ENCODE measurements at places on chromosomes 16 and 17.

GRCh38 chr17:11284811-11285210 lies 43.8 kb downstream of the SHISA6 start:
- no peak for DNase-seq

DNA sequence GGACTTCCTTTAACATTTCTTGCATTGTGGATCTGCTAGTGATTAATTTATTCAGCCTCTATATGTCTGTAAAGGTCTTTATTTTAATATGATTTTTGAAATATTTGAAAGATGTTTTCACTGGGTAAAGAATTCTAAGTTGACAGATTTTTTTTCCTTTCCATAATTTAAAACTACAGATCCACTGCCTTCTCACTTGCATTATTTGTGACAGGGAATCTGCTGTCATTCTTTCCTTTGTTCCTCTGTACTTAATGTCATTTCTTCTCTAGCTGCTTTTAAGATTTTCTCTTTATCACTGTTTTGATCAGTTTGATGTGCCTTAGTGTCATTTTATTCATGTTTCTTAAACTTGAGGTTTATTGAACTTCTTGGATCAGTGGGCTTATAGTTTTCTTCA lies 159.9 kb downstream of the CYB561 start:
- no peak for DNase-seq

DNA sequence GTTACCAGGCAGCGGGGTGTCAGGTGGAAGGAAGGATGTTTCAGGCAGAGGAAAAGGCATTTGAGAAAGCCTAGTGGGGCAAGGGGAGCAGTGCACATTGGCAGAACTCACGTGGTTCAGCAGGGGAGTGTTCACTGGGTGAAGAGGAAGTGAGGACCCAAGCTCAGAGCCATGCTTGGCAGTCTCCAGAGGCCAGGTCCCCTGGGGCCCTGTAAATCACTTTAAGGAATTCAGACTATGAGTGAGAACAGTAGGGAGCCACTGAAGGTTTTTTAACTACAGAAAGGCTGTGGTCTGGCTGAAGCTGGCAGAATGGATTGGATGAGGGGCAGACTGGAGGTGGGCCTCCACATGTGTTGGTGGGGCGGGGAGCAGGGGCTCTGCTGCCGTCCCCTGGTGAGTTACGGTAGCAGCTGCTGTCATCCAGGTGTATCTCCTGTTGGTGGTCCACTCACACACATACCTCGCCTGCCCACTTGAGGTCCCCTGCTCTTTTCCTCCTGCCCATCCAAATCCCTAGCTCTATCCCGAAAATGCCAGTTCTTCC lies 5.1 kb downstream of the CLEC16A start:
- no peak for DNase-seq

DNA sequence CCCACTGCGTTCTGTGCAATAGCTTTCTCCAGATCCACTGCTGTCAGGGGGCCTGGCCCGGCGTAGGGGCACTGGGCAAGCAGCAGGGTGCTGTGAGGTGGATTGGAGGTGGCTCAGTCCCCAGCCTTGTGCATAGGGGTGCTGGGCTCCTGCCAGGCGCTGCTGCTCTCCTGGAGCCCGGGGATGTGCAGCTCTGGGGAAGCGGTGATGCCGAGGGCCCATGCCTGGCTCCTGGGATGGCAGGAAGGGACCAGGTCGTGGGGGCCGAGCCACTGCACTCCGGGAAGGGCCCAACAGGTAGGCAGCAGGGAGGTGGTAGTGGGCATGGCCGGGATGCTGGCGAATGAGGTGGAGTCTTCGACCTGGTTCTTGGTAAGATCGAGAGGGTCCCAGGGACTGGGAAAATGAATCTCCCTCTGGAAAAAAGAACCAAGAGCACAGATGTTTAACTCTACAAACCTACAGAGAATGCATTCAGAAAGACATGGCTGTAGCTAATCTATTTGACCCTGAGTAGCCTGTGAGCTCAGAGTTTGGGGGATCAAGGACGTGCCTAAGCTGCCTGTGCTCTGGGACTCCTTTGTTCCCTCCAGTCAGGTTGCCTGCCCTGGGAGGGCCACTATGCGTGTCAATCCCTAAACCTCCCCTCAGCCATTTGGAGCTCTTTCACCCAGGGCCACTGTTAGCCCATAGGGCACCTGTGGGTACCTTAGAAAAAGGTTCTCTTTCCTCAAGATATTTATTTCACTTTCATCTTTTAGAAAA lies 6.6 kb upstream of the SUPT4H1 start:
- DNase-seq: no peak

GRCh38 chr17:28874750-28875149 lies 19.9 kb downstream of the ERAL1 start:
- no peak for DNase-seq
